Adipocyte (in vitro differentiated cells): ENCODE measurements at places on chromosomes 5 and 9.

- no peak for DNase-seq
Measured at GRCh38 chr5:27652505-27652904, 614.1 kb upstream of the CDH9 start.

DNA sequence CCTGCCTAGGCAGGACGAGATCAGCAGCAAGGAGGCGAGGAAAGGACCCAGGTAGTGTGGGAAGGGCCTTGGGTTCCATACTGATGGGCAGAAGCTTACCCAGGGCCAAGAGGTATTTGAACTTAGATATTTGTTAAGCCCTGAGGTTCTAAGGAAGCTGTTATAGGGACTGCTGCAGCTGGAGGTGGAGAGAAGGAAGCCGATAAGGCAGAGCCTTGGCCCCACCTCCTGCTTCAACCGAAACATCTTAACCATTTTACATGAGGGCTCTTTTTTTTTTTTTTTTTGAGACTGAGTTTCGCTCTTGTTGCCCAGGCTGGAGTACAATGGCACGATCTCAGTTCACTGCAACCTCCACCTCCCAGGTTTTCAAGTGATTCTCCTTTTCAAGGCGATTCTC lies 8.6 kb upstream of the AQP3 start:
- DNase-seq: no peak

- DNase-seq: peak; percentile 68
Measured at GRCh38 chr5:95591490-95591901, 28.4 kb upstream of the GPR150 start.

DNA sequence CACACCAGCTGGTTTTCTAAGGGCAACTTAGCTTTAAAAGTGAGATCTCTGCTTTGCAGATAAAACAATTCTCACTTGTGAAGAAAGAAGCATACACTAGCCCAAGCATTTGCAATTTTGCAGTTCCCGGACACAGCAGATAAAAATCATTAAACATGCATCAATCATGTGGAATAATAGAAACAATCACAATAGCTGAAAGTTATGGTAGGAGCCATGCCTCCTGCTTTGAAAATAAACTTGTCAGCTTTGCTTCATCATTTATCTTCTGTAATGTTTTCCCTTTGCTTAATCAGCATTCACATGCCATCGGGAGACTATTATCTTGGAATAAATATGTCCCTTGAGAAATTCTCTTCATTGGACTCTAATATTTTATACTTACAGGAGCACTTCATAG lies 60.3 kb upstream of the DAB2 start:
- DNase-seq: no peak

DNA sequence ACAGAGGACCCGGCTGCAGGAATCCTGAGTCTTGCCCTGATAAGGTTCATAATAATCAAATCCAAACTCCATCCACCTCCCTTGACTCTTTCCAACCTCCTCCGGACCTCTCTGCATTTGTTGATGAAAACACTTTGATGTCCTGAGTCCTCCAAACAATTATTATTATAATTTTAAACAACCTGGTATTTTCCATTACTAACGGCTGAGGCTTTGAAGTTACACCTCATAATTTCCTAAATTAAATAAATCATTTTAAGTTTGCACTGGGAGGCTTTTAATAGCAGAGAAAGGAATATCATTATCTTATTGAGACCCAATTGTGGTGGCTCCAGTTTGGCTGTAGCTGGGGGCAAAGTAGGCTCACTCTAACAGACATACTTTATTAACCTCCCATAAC lies 9.5 kb downstream of the MSX2 start:
- DNase-seq: no peak

GRCh38 chr5:173468821-173469251 lies 140.6 kb upstream of the STC2 start:
- no peak for DNase-seq

- no peak for DNase-seq
Measured at GRCh38 chr9:18595597-18595996, 121.6 kb downstream of the ADAMTSL1 start.

DNA sequence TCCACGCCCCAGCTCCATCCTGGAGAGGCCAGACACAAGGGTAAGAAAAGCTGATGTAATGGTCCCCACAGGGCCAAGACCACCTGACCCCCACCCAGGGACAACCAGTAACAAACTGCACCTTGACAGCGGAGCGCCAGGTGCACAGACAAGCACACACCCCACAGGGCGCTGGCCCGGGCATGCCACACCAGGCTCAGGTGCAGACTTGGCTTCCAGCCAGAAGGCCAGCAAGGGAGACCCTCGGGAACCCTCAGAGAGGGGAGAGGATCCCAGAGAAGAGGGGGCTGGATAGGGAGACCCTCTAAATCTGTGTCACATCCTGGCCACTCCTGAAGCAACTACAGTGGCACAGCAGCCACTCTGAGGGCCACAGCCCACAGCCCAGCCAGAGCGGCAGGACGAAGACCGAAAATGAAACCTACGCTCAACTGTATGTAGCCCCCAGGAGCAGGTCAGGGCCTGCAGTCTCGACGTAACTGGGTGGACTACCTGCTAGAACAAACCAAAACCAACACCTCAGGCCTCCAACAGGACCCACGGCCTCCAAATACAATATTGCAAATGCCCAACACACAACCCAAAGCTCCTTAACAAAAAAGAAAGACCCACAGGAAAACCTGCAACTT lies 18.5 kb downstream of the CAMSAP1 start:
- no peak for DNase-seq

GRCh38 chr5:74507370-74508005 lies 133.0 kb downstream of the ENC1 start:
- no peak for DNase-seq

DNA sequence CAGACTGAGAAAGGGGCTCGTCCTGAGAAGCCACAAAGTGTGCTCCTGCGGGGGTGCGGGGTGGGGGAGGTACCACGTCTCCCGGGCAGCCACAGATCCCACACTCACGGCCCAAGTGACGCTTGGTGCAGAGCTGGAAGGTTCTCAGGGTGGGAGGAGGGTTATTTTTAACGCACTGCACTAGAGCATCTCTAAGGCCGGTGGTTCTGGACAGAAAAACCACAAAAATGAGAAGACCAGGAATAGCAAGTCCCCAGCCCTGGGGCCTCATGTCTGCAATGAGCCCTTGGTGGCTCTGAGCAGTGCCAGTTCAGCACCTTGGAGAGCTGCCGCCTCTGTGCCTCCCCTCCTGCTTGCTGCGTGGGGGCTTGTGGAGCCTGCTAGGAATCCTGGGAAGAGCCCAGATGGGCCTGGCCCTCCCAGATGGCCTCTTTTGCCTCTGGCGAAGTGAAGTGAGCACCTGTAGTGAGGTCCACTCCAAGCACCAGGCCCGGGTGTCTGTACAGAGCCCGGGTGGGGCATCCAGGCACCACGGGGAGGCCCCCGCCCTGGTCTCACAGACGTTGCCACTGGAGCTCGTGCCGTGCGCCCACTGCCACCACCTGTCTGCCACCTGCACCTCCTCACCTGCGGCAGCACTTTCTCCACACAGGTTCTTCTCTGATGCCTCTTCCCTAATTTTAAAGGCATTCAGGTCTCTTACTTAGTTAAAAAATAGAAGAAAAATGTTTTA lies 48.9 kb upstream of the CACNA1B start:
- DNase-seq: peak; percentile 24

- DNase-seq: peak; percentile 75
Measured at GRCh38 chr5:87120518-87121303, 147.0 kb upstream of the RASA1 start.

- no peak for DNase-seq
Measured at GRCh38 chr9:128113526-128114325, 13.8 kb downstream of the PTGES2 start.

DNA sequence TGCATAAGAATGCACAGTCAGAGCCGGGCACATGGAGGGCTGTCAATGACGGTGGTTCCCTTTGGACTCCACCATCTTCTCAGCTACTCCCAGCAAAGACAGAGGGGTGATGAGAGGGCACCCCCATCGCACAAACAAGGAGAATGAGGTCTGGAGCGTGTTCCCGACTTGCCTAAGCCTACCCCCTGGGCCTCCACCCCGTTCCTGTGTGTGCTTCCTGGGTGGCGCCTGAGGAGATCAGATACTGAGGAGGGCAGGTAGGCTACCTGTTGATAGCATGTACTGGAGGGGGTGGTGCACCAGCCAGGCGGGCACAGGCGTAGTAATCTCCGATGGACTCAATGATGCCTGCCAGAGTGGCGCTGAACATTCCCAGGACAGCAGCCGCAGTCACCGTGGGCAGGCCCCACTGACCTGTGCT lies 4.1 kb downstream of the SLC23A1 start:
- no peak for DNase-seq

DNA sequence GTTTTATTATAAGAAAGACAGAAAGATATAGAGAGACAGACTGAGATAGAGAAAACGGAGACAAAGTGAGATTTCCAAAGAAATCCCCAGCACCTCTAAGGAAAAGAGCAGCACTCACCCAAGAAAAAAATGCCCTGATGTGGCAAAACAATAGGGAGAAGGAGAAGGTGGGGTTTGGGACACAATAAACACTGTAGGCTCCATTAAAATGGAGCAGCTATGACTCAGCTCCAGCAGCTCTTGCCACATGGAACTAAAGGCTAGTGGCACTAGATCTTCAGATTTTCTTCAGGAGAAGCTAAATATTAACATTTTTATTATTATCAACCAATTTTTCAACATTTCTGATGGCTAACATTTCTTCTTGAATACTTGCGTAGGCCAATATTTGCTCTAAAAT lies 321.8 kb downstream of the TRIM32 start:
- no peak for DNase-seq

DNA sequence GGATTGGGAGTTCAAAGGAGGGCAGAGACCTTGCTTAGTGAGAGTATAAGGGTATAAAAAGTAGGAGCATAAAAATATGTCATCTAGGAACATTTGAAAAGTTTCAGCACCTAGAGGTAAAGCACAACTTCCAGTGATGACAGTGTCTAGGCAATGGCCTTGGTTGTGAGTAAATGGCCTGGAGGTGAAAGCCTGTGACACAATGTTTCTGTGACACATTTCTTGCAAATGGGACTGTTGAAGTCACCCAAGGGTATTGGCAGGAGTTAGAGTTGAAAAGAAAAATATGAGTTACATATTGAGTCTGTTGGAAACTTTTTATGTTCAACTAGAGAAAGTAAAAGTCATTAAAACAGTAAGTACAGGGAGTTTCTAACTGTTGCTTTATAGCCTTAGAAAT lies 14.8 kb downstream of the C5orf47 start:
- DNase-seq: no peak

DNA sequence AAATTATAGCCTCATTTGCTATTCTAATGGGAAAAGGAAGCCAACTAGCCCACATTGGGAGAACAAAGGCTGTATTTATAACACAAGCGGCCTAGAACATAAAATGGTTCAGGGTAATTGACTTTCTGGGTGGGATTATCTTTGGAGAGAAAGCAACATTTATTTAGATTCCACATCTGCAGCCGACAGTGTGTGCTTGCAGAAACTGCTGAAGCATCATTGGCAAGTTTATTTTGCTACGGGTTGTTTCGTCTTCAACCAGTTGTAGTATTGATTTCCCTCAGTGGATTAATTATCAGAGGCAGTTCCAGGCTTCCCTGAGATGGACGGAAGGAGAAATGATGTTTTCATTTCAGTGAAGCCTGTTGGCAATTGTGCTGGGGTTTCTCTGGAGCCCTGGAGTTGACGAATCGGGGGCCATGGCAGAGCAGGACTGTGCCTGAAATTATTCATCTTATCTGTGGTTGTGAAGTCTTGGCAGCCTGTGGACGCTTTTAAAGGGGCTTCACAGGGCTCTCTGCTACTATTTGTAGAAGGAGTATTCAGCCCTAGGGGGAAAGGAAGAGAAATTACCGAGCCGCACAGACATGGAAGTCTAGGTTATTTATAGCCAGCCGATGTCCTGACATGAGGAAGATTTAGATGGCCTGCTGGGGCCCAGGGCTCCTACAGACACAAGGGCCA lies 290.6 kb upstream of the IRX4 start:
- DNase-seq: no peak

DNA sequence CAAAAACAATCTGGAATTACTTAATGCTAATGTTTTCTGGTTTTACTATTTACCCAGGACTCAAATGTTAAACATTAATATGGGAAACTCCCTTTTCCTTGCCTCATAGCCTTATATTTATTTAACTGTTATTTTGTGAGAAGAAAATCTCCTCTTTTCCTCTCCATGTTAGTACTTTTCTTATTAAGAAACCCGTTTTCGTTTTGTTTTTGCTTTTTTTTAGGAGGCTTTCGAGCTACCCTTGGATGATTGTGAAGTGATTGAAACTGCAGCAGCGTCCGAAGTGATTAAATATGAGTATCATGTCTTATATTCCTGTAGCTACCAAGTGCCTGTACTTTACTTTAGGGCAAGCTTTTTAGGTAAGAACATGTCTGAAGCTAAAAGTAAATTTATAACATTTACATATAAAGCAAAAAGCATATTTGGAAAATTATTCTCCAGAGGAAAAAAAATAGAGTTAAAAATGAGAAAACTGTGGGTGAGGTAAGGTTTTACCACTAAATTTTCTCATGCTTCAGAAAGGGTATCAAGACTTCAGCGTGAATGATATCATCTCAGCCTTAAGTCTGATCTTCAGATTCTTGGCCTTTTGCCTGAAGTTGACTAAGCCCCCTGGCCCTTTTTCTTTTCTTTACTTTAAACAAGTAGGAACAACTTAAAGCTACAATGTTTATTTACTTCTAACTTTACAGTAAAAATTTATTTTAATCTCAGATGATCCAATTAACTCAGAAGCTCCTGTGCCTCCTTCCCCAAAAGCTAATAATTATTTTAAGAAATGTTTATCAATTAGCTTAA lies 113.8 kb downstream of the RPS23 start:
- DNase-seq: peak; percentile 79

GRCh38 chr9:133701321-133701980 lies 36.7 kb downstream of the SARDH start:
- no peak for DNase-seq

GRCh38 chr5:159601216-159601615 lies 270.9 kb upstream of the IL12B start:
- no peak for DNase-seq

- no peak for DNase-seq
Measured at GRCh38 chr5:62718324-62718723, 139.7 kb downstream of the LRRC70 start.

GRCh38 chr5:16663840-16664239 lies 47.0 kb upstream of the RETREG1 start:
- DNase-seq: peak; percentile 7

DNA sequence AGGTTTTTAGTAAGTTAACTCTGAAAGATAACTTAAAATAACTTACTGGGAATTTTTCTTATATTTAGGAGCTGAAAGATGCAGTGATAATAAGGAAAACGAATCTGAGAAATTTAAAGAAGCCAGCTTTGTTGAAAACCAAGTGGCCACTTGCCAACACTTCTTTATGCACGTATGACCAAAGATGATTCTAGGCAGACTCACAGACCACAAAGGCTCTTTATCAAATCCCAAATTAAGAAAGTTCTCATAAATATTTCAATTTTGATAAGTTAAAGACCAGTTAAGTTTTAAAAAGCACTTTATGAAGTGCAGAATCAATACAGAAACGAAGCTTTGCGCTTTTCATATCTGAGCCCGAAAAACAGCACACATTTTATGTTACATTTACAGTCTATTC lies 1.5 kb downstream of the AFF4 start:
- DNase-seq: peak; percentile 73
